NCI-H1092 (cell line): ENCODE measurements at places on chromosomes 1 and 21.

GRCh38 chr1:160795951-160796383, at the start of gene LY9:
TSS of gene LY9 (plus strand) at chr1:160796174. CDS start at chr1:160796188, 14 bp downstream.
- no peak for DNase-seq

DNA sequence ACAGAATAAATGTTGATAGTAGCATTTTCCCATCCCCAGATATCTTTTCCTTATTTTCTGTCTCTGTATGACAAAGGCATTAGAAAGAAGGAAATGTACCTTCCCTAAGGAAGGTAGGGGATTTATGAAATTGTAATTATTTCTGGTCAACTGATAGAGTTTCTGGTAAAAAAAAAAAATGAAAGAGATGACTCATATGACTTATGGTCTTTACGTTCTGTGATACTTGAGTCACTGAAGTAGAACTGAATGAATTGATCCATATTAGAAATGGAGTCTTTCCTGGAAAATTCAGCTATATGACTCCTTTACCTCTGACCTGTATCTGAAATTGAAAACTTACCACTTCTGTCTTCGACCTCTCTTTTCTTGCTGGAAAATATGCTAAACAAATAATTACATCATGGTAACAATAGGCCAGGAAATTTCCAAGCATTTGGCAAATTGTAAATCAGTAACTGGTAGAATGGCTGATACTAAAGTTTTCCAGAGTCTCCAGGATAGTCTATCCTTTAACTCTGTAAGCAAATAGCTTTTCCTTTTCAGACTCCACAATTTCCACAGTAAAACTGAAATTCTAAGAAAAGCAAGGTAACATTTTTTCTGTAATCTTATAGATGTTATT, 364.3 kb upstream of the PTBP2 start:
- DNase-seq = no peak

DNA sequence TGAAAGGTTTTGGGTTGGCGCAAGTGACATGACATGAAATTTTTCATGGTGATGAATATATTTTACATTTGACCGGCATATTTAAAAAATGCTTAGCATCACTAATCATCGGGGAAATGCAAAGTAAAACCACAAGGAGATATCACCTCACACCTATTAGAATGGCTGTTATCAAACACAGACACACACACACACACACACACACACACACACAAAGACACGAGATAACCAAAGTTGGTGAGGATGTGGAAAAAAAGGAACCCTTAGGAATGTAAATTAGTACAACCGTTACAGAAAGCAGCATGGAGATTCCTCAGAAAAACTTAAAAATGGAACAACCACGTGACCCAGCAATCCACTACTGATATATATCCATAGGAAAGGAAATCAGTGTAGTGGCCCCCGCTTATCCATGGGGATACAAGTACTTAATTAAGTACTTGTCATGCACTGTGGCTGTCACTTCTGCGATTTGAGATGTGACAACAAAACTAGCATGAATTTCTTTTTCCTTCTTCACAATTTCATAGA, 15.9 kb upstream of the PRELP start:
- DNase-seq = no peak

- DNase-seq = no peak
These were observed 951 bp downstream of the SYDE2 start for GRCh38 chr1:85199667-85200462.

DNA sequence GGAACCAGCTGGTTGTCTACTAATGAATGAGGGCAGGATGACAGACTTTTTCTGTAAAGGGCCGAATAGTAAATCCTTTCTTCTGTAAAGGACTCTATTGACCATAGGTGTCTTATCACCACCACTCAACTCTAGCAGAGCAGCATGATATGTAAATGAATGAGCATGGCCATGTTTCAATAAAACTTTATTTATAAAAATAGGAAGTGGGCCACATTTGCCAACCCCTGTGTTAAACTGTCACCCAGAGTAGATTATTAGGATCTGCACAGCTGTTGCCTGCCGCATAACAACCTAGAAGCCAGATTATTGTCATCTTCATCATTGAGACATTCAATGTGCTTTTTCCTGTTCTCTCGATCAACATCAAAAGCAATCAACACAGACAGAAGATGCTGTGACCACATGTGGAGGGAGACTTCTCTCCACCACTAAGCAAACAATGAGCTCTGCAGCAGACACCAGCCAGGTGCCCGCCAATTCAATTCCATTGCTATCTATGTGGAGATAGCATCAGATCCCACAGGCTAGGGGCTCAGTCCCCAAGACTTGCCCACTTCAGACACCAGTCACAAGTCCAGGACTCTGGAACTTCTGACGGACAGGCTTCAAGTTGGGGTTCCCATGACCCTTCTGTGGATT, 6.8 kb upstream of the EFHD2 start:
- DNase-seq = no peak

GRCh38 chr1:187744665-187745064, 915.9 kb downstream of the PLA2G4A start:
- DNase-seq = no peak

- no peak for DNase-seq
These were observed 19.6 kb upstream of the KCNQ4 start for GRCh38 chr1:40763742-40764532.

DNA sequence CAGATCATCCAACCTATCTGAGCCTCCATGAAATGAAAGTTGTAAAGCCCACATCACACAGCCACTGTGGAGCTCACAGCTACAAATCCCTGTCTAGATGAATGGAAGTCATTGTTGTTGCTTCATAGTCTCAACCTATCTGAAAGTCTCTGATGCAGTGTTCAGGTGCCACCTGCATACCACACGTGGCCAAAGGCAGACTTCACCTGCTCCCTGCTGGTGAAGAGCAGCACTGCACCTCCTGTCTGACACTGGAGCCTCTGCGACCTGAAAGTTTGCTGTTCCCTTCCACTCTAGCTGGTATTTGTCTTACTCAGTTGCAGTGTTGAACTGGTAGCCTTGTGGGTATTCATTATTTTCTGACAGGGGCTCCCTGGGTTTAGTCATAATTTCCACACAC, 18.4 kb downstream of the LORICRIN start:
- DNase-seq = no peak

GRCh38 chr21:43654806-43655489, 4.3 kb downstream of the HSF2BP start:
- DNase-seq = no peak

GRCh38 chr1:165397944-165398343, 41.4 kb upstream of the LMX1A start:
- DNase-seq = no peak

DNA sequence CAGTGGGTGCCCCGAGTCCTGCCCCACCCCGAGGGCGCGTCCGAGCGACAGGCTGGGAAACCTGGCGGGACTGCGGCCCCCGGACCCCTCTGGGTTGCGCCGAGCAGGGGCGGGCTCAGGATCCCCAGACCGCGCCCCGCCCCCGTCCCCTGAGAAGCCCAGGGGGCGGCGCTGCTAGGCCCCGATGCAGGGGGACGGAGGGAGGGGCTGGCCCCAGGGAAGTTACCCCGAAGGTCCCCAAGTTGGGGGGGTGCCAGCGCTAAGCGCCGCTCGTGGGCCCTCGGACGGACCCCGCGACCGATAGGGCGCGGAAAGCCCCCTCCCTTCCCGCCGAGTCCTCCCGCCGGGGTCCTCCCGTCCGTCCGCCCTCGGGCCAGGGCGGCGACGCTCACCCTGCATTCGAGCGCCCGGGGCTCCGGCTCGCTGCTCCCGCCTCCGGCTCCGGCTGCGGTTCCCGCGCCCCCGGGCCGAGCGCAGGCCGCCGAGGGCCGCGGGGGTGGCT, 414 bp downstream of the GPR153 start:
- DNase-seq = no peak

DNA sequence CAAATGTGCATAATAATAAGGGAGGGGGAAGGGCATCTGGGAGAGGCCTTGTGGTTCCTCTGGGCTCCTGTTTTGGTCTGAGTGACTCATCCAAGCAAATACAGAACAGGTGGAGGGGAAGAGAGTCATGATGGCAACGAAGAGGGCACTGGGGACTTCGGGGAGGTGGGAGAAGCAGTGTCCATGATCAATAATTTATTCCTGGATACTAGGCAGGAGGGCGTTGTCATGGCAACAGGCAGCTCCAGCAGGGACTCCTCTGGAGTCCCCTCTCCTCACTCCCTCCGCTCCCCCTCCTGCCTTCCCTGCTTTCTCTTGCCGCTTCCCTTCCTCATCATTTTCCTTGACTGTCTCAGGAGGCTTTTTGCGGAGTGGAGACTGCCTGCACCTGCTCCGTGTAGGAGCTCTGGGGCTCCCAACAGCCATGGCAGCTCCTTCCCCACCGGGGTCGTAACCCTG, 12.3 kb upstream of the NFASC start:
- DNase-seq = peak; percentile 21

GRCh38 chr1:186680245-186681061, at the start of gene PTGS2:
TSS of gene PTGS2 (minus strand) at chr1:186680423. CDS start at chr1:186680290, 133 bp downstream.
- no peak for DNase-seq

GRCh38 chr1:169078163-169078883, 28.2 kb upstream of the ATP1B1 start:
- DNase-seq = peak; percentile 27

GRCh38 chr1:205896351-205896750, 46.4 kb upstream of the PM20D1 start:
- no peak for DNase-seq

- peak; percentile 24 for DNase-seq
These were observed 27.4 kb downstream of the DTL start for GRCh38 chr1:212062832-212063438.
